AG04449 (cell line): ENCODE measurements at places on chromosomes 3 and 15.

DNA sequence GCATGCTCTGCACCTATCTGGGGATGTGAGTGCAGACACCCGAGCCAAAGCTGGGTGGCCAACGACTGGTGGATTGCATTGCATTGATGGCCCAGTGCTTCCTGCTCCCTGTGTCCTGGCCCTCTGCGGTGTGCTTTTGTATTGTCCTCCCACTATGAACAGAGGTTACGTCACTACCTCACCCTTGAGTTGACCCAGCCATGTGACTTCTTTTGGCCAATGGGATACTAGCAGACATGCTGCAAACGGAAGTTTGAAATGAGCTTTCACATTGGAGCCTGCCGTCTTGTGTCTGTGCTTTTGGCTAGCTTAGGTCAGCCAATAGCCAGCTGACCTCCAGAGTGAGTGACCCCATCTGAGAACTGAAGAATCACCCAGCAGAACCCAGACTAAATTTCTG lies 15.3 kb upstream of the TBC1D21 start:
- DNase-seq: no peak

DNA sequence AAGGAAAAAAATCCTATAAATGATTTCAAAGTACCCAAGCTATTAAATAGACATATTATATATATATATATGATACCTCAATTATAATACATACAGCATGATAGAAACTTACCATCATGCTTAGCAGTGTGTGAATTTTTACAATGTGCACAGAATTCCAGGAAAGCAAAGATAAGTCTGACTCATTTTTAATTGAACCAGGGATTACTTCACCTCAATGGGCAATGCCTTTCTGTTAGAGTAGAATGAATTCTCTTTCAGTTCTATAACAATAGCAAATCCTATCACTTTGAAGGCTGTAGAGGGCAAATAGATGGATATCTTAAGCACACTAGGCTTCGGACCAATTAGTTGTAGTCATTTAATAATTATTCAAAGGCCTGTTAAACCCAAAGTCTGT lies 54.8 kb upstream of the P3H2 start:
- DNase-seq: no peak

GRCh38 chr15:26996250-26996649 lies 25.3 kb downstream of the GABRG3 start:
- DNase-seq: no peak

DNA sequence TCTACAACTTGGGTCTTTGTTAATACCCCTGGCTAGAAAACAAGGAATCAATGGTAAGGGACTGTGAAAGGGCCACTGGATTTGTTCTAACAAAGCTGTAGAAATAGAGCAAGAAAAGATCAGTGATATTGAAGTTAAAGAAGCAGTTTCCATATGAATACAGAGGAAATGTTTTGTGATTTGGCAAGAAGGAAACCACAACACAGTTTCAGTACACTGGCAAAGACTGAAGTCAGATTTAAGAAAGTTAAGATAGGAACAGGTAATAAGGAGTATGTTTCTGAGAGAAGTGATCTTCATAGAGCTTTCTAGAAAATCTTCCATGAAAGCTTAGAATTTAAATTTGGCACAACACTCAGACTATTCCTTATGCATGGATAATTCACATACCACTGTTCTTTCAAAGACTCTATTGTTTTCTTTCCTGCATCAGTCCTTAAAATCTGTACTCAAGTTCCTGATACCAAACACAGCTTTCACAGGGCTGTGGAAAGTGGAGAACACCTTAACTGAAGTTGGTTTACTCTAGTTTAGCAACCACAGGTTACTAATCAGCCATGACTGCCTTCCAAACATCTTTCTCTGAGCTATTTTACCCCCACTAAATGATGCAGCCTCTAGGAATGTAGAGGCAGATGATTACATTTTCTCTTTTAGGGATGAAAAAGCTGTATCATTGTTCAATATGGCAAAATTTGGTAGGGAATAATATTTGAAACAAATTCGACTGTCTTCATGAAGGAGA lies 32.4 kb upstream of the ALCAM start:
- DNase-seq: no peak

GRCh38 chr3:36846406-36846805 lies 82.1 kb upstream of the DCLK3 start:
- no peak for DNase-seq

DNA sequence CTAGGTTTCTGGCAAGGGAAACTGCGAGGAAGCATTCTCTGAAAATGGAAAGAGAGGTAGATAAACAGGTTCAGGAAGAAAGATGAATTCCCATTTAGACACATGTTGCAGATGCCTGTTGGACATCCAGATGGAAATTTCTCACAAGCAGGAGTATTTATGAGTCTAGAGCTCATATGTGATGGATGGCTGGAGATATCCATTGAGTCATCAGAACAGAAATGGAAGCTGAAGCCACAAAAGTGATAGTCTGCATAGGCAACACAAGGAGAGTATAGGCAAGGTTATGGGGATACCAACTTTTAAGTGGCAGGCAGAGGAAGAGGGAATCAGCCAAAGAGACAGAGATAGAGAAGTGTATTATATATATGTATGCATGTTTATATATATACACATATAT lies 6.3 kb upstream of the RAMAC start:
- no peak for DNase-seq

DNA sequence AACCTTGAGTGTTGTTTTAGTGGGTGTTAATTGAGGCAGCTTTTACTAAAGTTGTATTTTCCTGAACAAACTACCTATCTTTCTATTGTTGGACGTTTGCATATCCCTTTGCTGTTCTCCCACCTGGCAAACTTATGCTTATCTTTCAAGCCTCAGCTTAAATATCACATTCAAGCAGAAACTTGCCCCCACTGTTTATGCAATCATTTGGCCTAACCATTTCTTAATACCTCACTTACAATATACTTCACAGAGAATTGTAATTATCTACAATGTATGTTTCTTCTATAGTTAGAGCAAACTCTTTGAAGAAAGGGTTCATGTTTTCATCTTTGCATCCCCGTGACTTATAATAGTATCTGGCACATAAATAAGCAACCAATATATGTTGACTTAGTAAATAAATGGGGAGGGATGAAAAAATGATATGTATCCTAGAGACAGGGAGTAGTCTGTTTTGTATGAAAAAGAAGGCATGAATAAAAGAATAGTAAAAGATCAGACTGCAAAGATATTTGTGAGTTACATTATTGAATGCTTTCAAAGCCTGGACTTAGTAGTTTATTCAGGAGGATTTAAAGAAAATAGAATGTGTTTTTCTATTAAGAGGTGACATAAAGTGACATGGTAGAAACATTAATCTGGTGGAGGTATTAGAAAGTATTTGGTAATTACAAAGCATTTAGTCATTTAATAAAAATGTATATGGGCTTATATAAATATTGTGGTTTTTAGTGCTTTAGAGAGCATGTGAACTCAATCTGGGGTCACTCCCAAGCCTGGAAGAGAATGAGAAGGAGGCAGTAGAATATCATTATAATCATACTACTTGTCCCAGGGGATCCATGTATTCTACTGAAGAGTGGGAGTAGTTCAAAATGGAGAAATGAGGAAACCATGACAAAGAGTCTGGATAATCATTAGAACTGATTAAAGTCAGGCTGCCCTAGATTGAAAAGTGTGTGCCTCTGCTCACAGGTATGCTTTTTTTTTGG lies 60.0 kb upstream of the DCBLD2 start:
- DNase-seq: peak; percentile 85

DNA sequence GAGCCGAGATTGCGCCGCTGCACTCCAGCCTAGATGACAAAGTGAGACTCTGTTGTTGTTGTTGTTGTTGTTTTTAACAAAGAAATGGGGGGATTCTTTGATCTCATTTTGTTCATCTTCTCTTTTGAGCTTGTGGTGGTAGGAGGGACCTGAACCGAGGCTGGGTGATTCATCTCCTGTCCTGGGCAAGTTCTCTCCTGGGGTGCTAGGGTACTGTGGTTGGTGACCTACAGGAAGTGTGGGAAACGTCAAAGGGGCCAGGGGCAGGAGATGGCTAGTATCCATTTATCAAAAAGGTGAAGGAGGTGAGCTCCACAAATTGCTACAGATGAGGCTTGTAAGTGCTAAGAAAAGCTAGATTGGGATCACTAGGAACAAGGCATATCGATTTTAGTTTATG lies 14.3 kb downstream of the PPCDC start:
- DNase-seq: no peak

- no peak for DNase-seq
Measured at GRCh38 chr3:141383555-141384129, 15.3 kb downstream of the ZBTB38 start.

GRCh38 chr3:51163051-51163450 lies 222.0 kb upstream of the MANF start:
- DNase-seq: no peak

DNA sequence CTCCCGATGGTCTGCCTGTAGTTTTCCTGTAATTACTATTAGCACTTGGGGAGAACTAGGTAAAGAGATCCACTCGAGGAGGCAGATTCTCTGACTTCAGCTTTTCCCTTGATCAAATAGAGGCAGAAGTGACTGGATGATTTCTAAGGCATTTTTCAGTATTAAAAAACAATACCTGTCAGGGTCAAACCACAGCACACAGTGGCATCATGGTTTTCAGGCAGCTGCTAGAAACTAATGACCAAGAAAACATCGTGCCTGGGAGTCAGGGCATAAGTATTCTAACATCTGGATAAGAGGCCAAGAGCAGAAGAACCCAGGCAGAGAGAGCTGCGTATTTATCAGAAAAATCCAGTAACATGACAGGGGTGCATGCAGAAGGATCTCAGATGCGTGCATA lies 419.9 kb downstream of the TUSC7 start:
- no peak for DNase-seq

GRCh38 chr3:116037954-116038911 lies 407.1 kb downstream of the LSAMP start:
- no peak for DNase-seq

- DNase-seq: no peak
Measured at GRCh38 chr3:177835008-177835407, 637.7 kb upstream of the TBL1XR1 start.

DNA sequence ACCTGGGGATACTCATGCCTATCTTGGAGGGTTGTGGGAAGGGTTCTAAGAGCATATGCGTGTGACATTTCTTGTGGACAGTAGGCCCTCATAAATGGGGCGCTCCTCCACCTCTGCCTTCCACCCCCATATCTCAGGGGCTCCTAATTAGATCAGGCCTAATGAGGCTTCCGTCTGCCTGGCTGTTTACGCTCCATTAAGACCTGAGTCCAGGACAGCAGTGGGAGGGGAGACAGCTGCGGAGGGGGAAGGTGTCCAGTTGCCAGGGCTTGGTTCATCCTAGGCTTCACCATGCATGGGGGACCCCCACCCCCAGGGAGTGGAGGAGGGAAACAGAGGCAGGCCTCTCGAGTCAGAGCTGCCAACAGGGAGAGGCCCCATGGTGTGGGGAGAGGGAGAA lies 9.3 kb upstream of the LINGO1 start:
- no peak for DNase-seq
